ENCODE measurements at places on chromosomes 4 and X.

GRCh38 chr4:1166509-1167243 is 5.7 kb downstream of the SPON2 start:
- no peak for DNase-seq

GRCh38 chrX:497186-498014 is 110.7 kb upstream of the PPP2R3B start:
- DNase-seq: no peak

DNA sequence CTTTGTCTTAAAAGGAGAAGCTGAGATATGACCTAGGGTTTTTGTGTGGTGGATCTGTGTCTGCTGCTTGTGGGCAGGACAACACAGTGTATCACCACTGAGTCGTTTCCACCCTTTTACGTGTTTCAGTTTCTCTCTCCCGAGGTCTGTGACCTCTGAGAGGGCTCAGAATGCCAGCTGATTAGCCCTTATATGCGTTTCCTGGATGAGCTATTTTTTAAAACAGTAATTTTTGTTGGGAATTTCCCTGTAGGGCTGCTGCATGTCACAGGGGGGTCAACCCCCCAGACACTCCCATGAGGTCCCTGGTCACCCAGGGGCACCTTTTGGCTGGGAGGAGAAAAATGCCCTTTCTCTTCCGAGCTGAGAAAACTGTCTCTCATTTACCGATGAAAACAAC is 170.4 kb upstream of the CASK start:
- no peak for DNase-seq

GRCh38 chrX:16160729-16161128 is 6.6 kb upstream of the MAGEB17 start:
- no peak for DNase-seq

GRCh38 chr4:8538076-8538702 is 42.0 kb upstream of the GPR78 start:
- no peak for DNase-seq

Data from GM12891 (cell line).